Cerebellar nuclear complex (tissue), 1 donor: ENCODE measurements at places on chromosomes 7 and 10.

DNA sequence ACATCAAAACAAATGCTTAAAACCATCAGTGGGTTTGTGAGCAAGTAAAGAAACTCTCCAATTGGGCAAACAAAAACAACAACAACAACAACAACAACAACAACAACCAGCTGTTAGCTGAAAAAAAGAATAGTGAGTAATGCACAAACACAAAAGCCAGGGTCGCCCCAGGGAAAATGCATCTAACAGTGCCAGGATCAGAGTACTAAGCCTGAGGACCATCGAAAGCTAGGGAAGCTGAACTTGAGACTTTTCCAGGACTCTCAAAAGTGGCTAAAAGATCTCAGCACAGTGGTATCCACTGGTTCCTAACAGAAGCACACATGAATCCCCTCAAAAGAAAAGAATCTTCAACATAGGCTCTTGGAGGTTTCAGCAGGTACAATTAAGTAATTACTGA lies 83.3 kb downstream of the CPXM2 start:
- no peak for DNase-seq

- DNase-seq, result no peak
Measured at GRCh38 chr10:132515811-132516726, 21.5 kb upstream of the INPP5A start.

GRCh38 chr10:5544216-5544805 lies 19.6 kb downstream of the CALML3 start:
- no peak for DNase-seq

DNA sequence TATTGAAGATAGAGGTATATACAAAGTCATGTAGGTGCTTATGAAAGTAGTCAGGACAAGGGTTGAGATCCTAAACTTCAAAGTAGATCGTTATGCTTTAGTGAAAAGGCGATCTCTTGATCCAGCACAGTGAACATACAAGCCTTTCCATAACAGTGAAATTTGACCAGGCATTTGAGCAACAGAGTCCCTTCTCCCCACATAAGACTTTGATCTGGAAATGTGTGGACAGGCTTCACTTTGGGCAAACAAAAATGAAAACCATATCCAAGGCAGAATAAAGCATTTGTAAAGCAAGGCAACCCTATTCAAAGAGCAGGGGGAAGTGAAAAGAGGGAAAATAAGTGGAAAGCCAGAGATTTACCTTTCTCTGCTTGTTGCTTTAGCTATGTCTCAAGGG lies 311.9 kb upstream of the SORCS1 start:
- DNase-seq, result no peak

DNA sequence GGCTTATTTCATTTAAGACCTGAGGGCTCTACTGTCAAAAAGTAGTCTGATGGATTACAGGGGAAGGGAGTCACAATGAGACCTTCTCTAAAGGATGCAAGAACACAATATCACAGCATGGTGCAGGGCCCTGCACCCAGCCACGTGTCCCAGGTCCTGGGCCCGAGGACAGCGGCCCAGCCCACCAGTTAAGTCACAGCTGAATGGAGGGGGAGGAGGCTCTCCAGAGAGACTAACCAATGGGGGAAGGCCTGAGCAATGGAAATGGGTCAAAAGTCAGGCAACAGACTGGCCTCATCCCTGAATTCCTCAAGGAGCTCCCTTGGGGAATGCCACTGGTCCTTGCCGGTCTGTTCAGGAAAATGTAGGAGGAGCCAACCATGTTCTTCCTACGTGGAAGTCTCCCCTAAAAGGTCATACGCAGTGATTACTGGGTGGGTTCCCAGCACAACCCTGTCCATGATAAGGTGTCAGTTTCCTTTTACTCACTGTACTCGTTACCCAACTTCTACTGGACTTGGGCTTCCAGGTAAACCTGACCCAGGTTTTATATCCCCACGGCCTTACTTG lies 28.3 kb downstream of the CCDC3 start:
- no peak for DNase-seq

- DNase-seq, result no peak
Measured at GRCh38 chr7:89987665-89988064, 166.6 kb upstream of the STEAP1 start.

DNA sequence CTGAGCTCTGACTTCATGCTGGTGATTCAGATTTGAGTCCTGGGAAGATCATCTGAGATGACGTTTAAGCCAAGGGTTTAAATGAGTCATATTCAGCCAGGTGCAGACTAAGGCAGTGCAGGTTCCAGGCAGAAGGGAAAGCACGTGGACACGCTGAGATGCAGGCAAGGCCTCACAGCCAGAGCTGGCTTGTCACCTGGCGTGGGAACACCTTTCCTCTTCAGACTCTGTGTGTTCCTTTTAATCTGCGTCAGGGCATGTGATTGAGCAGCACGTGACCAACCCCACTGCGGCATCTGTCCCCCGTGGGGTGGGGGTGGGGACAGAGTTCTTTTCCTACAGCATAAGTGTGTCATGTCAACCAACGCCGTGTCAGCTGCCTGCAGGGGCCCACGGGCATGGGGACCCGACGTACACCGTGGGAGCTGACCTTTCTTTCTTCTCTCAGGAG lies 10.7 kb upstream of the IDI2 start:
- no peak for DNase-seq

DNA sequence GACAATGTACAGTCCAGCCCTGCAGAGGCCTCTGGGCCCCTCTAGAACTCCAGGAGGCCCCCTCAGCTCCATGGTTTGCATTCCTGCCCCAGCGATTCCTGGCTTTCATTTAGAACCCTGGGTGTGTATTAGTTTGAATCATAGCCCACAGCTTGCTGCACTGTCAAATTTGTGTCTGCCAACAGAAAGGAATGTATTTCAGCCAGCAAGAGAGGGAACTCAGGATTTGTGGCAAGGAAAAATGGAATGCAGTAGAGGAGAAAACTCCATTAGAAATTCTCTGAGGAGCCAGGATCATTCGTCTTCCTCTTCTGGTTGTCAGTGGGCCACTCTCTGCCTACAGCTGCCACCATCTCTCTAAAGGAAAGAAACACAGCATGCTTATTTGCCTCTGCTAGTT lies 27.9 kb upstream of the WDR11 start:
- DNase-seq, result no peak

DNA sequence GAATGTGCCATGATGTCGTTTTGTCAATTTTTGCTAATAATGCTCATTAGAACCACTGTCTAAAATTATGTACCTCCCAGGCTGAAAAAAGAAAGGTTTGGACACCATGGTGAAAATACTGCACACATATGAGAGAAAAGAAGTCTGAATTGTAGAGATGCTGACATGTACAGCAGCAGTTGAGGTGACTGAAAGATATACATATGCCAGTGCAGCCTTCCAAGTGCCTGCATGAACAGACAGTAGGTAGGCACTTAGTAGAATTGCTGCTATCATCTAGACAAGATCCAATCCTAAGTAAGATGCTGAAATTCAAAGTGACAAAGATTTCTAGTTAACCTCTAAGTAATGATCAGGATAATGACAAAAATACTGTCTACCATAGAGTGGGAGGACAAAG lies 86.9 kb downstream of the SLC13A1 start:
- DNase-seq, result no peak

DNA sequence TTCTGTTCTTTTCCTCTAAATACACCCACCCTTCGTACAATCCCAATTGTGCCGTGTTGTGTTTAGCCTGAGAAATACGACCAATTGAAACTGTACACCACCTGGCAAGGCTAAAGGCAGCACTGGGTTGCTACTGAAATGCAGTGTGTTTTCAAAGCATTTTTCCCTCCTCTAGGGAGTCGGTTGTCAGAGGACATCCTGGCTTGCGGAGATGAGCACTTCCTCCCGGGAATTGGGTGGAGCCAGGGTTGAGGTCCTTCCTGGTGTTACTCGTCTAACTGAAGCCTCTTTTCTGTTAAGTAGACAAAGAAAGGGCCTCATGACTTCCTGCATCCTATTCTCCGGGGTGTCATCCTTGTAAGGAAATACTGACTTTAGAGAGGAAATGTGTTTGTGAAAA lies 133.5 kb downstream of the MTPAP start:
- no peak for DNase-seq

- no peak for DNase-seq
Measured at GRCh38 chr10:99520040-99520846, 12.5 kb upstream of the NKX2-3 start.

GRCh38 chr7:112828696-112829095 lies 38.5 kb upstream of the TMEM168 start:
- DNase-seq, result no peak

DNA sequence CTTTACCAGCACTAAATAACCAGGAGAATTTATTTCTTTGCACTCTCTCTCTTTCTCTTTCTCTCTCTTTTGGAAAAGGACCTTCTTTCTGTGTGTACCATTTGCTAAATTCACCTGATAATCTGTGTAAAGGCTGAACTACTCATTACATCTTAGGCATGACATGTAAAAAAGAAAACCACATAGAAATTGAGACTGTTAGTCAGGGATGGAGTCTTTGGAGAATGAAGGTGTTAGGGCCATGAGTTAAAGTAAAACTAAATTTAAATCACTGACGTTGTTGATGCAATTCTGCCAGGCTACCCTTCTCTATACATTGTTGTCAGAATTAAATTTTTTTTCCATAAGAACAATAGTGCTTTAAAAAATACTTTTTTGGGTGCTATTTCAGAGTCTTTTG lies 263.3 kb downstream of the PTEN start:
- no peak for DNase-seq

DNA sequence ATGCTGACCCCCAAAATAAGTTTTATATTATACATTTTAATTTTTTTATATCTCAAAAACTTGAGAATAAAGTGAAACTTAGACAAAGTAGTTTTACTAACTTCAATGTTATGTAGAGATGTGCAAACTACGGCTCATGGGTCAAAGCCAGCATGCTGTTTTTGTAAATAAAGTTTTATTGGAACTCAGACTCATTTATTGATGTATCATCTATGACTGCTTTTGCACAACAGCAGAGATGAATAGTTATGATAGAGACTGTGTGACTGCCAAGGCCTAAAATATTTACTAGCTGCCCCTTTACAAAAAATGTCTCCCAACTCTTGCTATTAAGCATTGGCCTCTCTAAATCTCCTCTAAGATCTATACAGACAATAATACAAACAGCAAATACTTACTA lies 12.4 kb downstream of the MTPN start:
- DNase-seq, result no peak

- no peak for DNase-seq
Measured at GRCh38 chr7:138958391-138958956, 22.7 kb downstream of the KIAA1549 start.

DNA sequence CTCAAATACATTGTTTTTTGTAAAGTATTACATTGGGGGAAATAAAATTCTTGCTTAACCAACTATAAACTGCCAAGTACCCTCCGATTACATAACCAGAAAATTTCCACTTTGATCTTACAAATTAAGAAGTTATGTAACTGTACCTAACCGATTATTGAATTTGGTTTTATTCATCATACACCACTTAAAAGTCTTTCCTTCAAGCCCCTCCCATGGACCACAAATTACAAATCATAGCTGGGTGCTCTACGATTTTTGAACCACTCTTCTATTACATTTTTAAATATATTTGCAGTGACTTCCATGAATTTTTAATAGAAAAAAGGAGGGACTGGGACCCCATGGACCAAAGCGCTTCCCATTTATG lies 630 bp downstream of the ZNF680 start:
- no peak for DNase-seq

DNA sequence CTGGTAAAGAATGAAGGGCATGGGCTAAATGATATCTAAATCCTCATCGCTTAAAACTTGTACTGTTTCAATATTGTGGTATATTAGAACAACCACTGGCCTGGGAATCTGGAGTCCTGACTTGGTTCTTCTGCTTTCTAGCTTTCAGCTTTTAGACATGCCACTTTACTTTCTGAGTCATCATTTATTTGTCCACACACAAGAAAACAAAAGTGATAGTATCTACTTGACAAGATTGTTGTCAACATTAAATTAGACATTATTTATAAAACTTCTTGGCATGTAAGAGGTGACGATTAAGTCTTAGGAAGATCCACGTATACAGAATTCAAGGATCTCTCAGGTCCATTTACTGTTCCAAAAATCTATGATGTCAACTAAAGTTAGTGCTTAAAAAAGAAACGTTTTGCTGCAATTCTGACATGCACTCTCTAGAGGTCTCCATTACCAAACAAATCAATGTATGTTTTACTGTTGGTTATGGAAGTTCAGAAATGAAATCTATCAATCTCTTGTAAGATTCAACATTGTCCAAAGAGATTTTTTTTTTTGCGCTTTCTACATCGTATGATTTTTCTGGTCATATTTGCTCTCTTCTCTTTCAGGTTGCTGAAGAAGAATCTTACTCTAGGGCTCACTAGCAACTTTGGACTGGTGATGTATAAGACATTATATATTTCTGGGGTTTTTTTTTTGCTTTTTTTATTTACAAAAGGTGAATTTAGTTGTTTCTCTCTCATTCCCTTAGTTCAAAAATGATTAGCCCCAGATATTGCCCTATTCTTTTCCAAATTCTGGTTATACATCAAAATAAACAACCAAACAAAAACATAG lies 53.6 kb upstream of the DYNC1I1 start:
- no peak for DNase-seq

- DNase-seq, result no peak
Measured at GRCh38 chr7:47651355-47652317, 69.7 kb upstream of the TNS3 start.

GRCh38 chr10:92699518-92700381 lies 10.0 kb downstream of the HHEX start:
- DNase-seq, result no peak

DNA sequence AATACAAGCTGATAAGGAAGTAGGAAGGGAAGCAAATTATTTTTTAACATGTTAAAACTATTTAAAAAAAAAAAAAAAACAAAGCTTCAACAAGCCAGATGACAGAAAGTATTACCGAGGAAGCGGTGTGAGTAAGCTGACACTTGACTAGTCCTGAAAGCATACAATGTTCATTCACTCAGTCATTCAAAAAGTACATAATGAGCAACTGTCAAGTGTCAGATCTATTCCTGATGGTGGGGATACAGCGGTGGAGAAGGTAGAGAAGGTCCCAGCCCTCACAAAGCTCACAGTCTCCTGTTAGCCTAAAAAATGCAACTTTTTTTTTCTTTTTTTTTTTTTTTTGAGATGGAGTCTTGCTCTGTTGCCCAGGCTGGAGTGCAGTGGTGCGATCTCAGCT lies 40.0 kb downstream of the RAPGEF5 start:
- DNase-seq, result no peak

DNA sequence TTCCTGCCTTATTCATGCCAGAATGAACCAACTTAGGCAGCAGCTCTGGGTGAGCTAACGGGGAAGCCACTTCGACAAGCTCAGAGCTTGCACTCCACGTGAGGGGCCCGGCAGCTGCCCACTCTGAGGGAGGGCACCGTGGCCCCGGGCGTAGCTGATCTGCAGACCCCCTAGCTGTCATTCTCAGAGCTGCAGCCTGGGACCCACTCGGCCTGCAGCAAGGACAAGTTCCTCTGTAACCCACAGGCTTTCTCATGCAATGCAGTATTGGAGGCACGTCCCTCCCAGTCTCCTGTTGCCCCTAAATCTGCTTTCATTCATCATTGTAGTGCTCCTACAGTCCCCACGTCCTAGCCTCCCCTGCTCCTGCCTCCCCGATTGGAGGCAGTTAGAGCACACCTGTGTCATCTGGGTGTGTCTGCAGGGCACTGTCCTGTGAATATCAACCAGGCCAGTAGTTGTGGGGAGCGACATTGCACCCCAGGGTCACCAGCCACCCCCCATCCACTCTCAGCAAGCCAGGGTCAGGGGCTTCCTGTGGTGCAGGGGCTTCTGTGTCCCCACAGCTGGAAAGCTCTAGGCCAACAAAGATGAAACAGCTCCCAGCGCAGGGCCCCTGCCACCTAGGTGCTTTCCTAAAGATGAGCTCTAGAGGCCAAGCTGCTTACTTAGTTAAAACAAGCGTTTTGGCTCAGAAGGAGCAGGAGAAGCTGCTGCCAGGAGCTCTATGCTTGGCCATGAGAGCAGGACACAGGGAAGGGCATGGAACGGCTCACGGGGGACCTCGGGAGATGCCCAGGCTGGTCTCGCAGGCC lies 333.6 kb downstream of the ADARB2 start:
- DNase-seq, result no peak
